Stimulated activated CD8-positive, alpha-beta memory T cell treated with anti-CD3 and anti-CD28 coated beads, Interleukin-4, amount 100 ng/mL, for 1 hour (primary cell): ENCODE measurements at places on chromosomes 7 and 10.

GRCh38 chr10:118958984-118959925 is 70.3 kb upstream of the NANOS1 start:
- DNase-seq: no peak

- DNase-seq: no peak
These were observed 26.5 kb downstream of the MPP7 start for GRCh38 chr10:28276384-28276783.

GRCh38 chr10:43901744-43902504 is 253.2 kb upstream of the ZNF32 start:
- no peak for DNase-seq

DNA sequence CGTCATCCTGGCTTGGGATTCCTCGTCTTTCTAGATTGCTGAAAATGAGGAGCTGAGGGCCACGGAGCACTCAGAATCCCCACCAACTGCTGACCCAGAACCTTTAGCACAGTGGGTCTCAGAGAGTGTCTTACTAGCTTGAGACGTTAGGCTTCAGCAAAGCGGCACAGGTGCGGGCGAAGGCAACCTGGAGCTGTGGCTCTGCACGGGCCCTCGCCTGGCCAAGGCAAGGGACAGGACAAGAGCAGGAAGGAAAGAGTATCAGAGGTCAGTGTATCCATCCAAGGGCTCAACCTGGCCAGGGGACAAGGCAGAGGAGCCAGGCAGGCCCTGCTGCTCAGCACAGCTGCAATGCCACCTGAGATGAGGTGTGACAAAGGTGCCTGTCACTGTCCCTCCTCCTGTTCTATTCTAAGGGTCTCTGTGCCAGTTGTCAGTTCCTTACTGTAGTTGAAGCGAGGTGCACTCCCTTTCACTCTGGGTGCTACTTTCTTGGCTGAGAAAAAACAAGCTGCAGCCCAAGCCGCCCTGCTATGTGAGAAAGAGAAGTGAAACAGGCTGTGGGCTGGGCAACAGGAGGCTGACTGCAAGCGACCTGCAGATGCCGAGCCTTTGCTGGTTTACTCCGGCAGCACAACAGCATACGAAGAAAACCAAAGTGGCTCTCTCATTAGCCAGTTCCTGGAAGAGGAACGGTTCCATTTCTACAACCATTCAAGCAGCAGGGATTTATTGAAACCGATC is 33.3 kb upstream of the KDM7A start:
- no peak for DNase-seq

- DNase-seq: no peak
These were observed 3.2 kb upstream of the DUSP5 start for GRCh38 chr10:110494532-110494931.

DNA sequence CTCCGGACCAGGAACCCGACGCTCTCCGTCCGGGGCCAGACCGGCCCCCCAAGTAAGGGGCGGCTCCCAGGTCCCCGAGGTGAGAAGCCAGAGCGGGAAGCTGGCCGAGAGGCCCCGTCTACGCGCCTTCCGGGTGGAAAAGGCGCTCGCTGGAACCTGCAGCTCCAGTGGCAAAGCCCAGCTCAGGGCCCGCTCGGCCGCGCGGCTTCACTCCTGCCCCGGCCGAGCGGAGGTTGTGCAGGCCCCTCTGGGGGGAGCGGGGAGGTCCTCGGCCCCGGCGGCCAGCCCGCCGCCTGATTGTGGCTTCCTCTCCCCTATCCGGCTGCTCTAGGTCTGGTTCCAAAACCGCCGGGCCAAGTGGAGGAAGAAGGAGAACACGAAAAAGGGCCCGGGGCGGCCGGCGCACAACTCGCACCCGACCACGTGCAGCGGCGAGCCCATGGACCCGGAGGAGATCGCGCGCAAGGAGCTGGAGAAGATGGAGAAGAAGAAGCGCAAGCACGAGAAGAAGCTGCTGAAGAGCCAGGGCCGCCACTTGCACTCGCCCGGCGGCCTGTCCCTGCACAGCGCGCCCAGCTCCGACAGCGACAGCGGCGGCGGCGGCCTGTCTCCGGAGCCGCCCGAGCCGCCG is 2.9 kb downstream of the UNCX start:
- no peak for DNase-seq

DNA sequence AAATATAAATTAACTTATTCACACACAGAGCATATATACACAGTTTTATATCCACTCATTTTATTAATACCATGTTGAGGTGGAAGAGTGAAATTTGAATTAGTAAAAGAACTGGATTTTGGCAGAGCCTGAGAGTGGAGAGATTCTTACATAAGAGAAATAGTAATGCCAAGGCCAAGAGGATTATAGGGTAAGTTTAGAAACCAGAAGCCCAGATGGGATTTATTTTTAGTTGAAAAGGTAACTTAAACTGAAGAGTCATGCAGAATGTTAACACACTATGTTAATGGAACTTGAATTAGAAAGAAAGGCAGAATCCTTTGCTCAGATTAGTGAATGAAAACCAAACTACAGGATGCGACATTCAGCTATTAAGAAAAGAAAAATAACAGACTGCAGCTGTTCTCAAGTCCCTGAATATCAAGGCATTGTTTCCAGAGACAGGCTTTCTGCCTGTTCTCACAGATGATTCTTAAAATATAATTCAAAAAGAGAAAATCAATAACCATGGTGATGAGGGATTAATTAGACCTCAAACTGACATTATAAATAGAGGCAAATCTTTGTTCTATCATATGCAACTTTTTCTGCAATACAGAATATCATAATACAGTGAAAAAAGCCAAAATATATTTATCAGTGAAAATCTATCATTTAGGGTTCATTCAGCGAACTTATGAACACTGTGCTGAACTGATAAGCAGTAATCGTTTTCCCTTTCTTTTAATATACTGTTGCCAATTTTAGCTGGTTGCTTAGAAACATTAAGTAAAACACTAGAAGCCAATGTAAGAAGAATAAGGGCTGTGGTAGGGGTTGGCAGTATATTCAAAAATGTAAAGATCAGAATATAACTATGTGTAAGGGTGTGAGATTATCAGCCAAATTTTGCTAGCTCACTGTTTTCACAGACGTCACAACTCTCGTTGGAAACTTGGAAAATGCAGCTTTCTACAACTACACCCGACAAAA is 34.4 kb downstream of the HECTD2 start:
- no peak for DNase-seq
